ENCODE measurements at places on chromosomes 7 and 10.
A peak's percentile ranks its signal among the peaks of the same experiment; 100 is the strongest.

- DNase-seq: no peak
Measured at GRCh38 chr10:61606959-61607907, 55.5 kb upstream of the CABCOCO1 start.

DNA sequence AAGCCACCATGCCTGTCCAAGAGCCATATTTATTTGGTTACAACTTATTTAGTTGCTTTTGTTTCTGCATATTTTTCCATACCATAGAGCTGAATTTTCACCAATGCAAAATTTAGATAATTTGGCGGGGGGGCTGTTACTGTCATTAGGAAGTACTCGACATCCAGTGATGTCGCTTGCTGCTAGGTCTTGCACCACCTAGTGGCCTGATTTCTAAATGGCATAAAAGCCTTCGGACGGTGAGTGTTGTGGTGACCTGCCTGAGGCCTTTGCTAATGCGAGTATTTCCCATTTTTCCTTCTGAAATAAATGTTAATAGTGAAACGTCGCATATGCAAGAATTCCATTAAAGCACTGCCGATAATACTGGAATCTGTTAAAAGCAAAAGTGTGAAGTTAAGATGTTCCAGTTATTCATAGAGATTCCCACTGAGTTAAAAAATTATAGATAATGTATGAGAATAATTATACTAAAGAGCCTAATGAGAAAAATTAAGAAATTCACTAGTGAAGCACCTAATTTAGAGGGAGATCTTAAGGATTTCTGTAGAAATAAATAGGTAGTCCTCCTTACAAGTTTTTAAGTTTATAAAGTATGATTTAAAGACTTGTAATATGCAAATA is 86.1 kb upstream of the DNAJB6 start:
- DNase-seq: peak; percentile 64

DNA sequence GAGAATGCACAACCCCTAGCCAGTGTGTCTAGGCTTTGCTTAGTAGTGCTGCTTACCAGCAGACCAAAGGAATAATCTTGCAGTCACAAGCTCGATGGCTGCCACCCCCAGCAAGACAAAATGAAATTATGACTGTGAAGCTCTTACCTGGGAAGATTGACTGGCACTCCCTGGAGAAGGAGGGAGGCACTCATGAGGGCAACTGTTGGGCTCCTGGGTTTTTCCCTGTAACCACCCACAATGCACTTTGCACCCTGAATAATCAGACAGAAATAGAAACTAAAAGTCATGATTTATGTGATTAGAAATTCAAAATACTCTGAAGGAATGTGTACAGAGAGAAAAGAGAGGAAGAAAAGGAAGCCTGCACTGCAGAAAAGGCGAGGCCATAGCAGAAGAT is 144.3 kb upstream of the DGKB start:
- no peak for DNase-seq

DNA sequence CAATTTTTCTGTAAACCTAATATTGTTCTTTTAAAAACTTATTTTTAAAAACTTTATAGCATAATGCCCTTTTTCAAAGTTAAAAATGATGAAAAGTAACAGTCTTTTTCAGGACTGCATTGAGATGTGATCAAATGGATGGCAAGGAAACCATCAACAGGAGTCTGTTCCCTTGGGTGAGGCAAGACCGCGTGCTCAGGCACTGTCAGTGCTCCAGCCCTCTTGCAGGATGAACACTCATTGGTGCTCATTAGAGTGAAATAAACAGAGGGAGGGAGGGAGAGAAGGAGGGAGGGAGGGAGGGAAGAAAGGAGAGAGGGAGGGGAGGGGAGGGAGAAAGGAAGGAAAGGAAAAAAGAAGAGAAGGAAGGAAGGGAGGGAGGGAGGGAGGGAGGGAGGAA is 145.7 kb upstream of the CHST15 start:
- no peak for DNase-seq

DNA sequence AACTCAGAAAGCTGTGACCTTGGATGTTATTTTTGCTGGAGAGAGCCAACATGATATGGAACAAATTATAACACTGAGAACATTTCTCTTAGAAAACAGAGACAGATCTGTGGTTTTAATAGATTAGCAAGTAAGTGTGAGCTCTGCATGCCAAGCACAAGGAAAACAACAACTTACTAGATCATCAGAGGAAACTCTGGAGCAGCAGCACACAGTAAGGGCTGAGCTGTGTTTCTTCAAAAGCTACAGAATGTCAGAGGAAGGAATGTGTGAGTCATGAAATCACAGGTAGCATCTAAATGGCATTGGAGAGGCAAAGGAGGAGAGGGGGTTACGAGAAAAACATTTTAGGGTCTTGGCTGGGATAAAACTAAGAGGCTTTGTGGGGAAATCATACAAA is 283.4 kb upstream of the FZD8 start:
- no peak for DNase-seq

DNA sequence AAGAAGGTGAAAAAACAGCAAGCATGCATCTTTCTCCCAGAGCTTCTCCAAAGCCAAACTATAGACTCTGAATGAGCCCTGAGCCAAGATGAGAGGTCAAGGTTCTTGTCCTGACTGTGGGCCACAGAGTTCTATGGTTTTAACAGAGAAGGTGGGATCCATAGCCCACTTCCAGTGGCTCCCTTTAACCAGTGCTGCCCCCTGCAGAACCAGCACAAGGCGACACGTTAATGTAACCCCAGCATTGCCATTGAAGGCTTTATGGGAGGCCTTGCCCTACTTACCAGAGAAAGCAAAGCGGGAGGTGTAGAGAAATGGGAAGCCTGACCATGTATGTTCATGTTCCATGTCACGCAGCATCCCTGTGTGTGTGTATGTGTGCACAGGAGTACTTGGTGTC is 243.6 kb downstream of the PRPF18 start:
- DNase-seq: no peak

DNA sequence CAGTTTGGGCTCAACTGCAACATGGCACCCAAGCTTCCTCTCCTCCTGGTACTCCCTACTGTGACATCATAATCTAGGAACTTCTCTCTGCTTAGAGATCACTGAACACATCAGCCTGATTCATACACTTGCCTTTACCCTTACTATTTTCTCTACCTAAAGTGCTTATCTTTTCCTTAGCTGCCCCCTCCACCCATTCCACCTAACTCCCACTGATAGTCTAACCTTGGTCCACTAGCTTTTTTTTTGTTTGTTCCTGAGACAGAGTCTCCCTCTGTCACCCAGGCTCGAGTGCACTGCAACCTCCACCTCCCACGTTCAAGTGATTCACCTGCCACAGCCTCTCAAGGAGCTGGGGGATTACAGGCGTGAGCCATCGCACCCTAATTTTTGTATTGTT is 15.9 kb downstream of the CUL2 start:
- no peak for DNase-seq

DNA sequence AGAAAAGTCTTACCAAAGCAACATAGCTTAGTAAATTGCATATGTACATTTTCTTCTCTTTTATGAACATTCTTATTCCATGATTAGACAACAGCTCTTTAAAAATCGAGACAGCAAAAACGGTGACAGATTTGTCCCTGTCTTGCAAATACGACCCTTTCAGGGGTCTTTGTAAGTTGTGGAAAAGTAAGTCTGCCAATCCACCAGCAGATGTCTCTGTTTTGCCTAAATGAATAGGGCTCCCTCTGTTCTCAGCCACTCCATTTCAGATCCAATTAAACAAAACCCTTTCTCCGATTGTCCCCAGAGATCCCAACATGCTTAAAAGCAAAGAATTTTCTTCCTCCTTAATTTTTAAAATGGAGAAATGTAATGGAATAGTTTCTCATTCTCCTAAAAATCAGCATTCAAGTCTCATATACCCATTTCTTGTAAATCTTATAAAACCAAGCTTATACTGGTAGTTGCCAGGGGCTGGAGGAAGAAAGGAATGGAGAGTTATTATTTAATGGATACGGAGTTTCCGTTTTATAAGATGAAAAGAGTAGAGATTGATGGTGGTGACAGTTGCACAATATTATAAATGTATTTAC is 61.0 kb upstream of the NFE2L3 start:
- peak; percentile 64 for DNase-seq

DNA sequence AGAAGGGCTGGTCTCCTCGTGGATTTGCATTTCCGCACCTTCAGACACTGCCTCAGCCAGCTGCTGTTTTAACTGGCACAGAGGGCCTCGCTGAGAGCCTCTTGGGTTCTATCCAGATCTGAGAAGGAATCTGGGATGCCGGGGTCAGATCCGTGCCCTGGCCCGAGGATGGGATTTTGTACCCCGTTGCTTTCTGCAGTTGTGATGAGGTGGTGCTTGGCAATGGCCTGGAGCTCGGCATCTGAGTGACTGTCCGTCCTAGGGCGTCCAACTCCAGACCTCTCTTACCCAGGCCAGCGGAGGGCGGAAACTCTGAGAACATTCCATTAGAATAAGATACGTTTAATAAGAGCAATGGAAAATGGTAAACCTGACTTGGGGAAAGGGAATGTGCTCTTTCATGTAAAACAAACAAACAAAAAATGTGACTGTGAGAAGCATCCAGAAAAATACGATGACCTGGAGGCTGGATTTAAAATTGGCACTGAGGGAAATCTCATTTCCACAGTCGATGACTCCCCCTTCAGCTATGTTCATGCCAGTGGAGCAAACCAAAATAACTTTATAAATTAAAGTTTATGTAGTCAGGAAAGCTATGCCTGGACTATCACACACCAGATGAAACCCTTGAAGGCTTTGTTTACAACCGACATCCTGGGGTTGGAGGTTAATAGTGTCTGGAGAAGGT is 39.6 kb downstream of the GRK5 start:
- no peak for DNase-seq

DNA sequence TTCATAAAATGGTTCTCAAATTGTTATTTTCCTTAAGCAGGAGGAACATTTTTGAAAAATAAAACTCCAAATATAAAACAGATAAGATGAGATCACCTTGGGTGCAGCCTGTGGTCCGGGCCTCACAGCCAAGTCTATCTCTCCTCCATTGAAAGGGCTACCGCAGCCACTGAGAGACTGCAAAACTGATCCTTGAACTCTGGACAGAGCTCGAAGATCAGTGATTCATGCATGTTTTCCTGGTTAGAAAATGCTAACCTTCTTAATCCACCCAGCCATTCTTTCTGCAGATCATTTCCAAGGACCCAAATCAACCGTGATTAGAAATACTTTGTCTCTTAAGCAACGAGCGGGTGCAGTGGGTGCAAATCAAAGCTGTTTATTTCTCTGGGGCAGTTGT is 378.8 kb downstream of the PLXDC2 start:
- DNase-seq: no peak

DNA sequence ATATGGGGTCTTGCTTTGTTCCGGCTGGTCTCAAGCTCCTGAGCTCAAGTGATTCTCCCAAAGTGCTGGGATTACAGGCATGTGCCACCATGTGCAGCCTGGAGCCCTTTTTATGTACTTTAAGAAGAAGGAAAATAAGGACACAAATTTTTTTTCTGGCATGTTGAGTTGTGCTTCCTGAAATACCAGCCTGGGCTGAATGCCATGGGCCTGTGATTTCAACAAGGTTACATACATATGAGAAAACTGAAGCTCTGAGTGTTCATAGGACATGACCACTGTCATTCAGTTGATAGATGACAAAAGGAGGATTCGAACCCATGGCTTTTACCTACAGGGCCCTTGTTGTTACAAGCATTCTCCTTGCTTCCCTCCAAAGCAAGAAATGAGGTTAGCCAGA is 36.1 kb downstream of the ST8SIA6 start:
- no peak for DNase-seq

DNA sequence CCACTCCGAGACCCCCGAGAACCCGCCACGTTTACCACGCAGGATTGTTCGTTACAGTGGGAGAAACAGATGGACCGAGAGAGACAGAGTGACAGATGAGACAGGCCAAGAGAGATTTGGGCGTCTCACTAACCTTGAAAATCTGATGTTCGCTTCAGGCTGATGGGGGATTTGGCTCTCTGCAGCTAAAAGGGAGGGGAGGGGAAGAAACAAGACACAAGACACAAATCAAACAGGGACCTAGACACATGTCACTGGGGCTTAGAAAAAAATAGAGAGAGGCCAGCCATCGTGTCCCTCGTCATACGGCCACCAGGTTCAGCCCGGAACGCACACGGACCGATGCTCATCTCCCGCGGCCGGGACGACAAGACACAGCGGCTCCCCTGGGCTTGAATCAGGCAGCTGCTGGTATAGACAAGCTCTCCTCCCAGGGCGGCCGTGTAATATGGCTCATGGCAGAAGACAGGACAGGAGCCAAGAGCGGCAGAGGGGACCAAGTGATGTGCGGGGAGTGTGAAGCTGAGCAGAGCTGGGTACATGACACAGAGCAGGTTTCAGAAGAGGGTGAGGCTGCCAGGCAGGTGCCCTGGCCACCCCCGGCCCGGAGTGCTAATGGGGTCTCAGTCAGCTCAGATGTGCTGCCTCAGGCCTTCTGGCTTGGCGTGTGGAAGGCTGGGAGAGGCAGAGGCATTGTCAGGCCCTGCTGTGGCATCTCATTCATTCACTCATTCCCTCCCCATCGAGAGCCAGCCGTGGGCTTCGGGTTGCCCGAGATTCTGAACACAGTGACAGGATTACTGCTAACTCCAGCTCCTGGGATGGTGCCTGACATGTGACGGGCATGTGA is 88.5 kb upstream of the GNA12 start:
- no peak for DNase-seq

GRCh38 chr10:47223236-47223635 is 76.8 kb upstream of the GDF10 start:
- no peak for DNase-seq

DNA sequence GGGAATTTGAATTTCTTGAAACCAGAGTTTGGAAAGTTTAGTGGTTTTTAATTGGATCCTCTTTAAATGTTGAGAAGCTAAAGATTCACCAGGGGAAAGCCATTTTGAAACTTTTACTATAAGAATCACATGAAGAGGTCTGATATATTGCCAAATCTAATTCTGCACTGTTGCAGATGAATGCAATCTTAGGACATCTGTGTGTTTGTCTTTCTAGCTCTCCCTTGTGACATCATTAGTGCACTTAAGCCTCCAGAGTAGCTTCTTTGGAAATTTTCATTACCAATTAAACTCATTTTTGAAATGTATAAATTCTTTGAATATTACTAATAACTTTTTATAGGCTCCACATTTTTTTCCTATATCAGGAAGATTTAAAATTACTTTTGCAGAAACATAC is 160.2 kb downstream of the BICC1 start:
- DNase-seq: no peak

- no peak for DNase-seq
Measured at GRCh38 chr7:83410989-83411591, 237.8 kb downstream of the SEMA3E start.

DNA sequence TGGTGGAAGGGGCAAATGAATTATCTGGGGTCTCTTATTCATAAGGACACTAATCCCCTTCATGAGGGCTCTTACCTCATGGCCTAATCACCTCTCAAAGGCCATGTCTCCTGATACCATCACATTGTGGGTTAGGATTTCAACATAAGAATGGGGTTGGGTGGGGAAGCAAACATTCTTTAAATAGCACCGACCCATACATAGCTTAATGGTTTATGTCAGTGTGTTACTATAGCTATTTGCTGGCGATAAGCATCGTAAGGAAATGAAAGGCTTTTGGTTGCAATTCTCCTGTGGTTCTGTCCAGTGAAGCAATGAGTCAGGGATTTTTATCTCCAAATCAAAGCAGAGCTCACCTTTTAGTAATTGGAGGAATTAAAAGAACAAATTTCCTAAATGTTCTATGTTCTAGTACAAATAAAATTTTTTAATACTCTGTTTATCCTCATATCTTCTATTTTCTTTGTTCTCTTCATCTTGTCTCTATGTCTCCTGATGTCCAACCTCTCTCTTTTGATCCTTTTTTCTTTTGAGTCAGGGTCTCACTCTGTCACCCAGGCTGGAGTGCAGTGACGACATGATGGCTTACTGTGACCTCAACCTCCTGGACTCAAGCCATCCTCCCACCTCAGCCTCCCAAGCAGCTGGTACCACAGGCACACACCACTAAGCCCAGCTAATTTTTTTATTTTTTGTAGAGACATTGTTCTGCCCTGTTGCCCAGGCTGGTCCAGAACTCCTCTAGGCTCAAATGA is 57.0 kb upstream of the GLCCI1 start:
- no peak for DNase-seq
